Activated naive CD8-positive, alpha-beta T cell treated with anti-CD3 and anti-CD28 coated beads, Interleukin-2, amount 50 U/mL, for 24 hours (primary cell): ENCODE measurements at places on chromosomes 13 and 19.

- no peak for DNase-seq
These were observed 1.7 kb downstream of the TRAPPC5 start for GRCh38 chr19:7682175-7682855.

GRCh38 chr13:27631665-27632064, 10.0 kb downstream of the POLR1D start:
- DNase-seq, result no peak

- DNase-seq, result no peak
These were observed 91.1 kb upstream of the SOX1 start for GRCh38 chr13:111975539-111976473.

DNA sequence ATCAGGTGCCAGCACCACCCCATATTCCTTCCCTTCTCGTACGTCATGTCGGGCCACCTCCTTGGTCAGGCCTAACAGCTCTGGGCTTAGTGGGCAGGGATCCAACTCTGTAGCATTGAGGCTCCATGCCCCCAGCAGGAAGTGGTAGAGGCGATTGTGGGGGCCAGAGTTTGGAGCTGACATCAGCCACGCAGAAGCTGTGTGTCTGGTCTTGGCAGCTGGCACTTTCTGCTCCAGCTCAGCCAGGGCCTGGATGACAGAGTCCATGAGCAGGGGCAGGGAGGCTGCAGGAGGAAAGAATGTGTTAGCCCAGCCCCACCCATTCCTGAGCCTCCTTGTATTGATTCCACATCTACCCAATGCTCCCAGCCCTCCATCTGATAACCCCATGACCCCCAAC, 3.0 kb downstream of the PGLYRP2 start:
- DNase-seq, result no peak

DNA sequence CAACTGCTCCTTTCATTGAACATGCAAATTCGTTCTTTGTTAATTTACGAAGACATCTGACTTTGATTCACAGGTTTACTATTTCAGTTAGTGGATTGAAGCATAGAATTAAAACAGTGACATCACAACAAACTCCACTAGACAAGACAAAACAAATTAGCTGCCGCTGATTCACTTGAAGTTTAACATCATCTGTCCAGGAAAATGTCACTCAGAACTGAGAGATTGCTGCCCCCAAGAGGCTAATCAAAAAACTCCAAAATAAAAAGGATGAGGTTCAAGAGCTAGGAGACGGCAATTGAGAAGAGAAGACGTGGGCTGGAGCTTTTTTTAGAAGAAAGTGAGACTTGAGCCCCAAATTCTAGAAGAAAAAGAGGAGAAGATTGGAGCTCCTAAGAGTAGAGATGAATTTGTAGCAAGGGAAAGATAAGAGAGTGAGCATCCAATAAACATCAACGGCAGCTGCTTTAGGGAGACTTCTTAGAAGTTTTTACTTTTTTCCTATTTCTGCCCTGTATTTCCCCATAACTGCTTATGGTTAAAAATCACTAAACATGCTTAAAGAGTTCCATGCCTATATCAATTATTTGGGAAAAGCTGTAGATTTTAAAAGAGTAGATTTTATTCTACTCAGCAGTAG, 40.8 kb upstream of the TPP2 start:
- no peak for DNase-seq

DNA sequence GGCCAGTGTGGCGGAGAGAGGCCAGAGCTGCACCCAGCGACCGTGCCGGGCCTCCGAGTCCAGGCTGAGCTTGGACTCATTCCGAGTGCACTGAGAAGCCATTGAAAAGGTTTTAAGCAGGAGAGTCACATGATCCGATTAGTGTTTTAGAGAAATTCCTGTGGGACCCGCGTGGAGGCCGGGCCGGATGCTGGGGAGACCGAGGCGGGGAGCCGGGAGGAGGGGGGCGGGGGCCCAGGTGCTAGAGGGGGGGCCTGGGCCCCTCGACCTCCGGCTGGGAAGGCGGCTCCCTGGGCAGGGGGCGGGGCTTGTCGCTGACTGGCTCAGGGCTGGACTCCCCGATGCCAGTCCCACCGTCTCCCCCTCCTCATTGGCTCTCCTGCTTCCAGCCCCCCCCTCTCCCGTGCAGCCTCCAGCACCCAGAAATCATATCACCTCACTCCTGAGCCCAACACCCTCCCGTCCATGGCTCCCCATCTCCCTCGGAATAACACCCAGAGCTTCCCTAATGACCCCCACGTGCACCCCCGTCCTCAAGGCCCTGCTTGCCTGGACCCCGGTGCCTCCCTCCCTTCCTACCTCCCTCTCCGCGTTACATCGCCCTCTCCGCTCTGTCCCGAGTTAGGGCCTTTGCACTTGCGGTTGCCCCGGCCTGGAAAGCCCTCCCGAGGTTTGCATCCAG, 5.2 kb upstream of the ZNF579 start:
- DNase-seq, result peak; percentile 67

- no peak for DNase-seq
These were observed 10.6 kb downstream of the KLF2 start for GRCh38 chr19:16335226-16335625.

DNA sequence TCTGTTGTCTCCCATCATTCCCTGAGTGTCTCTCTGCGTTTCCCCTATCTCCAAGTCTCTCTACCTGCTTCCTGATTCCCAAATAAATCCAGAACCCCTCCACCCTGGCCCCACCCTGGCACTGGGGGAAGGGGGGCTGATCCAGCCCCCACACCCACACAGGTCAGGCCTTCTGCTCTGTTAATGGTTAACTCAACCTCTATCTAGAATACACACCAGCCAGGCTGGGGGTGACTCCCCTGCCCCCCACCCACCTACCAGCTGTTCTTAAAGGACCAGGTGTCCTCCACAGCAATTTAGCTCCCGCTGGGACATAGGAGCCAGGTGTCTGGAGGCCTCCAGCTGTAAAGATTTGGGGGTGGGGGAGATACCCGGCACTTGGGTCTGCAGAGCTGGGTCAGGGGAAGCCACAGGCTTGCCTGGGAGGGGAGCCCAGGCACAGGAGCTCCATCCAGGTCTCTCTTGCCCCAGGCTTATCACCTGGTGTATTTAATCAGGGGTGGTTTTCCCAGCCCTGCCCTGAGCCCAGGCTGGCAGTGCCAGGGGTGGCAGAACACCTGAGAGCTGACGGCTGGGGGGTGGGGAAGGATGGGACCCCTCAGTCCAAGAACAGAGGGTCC, 3.9 kb downstream of the IRF2BP1 start:
- DNase-seq, result no peak
